ENCODE measurements at places on chromosomes 2 and 18.

DNA sequence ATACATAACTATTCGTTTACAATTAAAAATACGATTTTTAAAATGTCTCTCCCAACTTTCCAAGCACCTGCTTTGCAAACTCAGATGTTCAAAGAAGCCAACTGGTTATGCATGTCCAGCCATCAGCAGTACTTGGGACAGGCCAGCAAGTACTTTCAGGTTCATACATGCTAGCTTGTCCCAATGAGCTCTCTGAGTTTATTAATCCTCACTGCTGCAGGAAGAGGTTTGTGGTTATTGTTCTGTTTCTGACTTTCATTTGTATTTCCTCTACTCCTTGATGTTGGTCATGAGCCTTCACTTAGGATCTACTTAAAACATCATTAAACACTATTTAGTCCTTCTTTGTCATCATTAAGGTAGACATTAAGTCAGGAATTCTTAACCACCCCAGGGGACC is 374.1 kb downstream of the LRATD1 start:
- no peak for DNase-seq

GRCh38 chr2:42874949-42875801 is 82.8 kb upstream of the HAAO start:
- no peak for DNase-seq

GRCh38 chr18:47591429-47591828 is 339.0 kb downstream of the SMAD2 start:
- no peak for DNase-seq

GRCh38 chr18:77161961-77162360 is 29.4 kb upstream of the MBP start:
- DNase-seq, result no peak

DNA sequence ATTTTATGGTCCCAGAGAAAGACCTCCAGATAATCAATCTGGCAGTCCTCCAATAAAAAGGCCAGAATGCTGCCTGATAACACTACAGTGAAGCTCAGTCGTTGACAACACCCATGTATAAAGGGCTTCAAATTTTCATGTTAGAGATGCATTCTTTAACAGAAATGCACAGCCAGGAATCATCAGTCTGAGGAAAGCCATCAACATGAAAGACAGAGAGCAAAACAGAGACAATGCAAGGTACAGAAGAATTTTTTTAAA is 13.8 kb downstream of the BABAM2 start:
- DNase-seq, result no peak
